Activated naive CD8-positive, alpha-beta T cell treated with anti-CD3 and anti-CD28 coated beads for 36 hours (primary cell): ENCODE measurements at places on chromosomes 12 and 14. TPM values are rescaled to one million over a fixed set of nuclear protein-coding genes. Genes with fewer than 3 reads are reported as not detected.

Gene NXPH4
- 0.26 TPM for total RNA-seq

Gene LALBA
- total RNA-seq = not detected

Gene ANO2
- not detected for total RNA-seq

- DNase-seq = no peak
Measured at GRCh38 chr12:108289350-108290161, 49.6 kb downstream of the CMKLR1 start.

DNA sequence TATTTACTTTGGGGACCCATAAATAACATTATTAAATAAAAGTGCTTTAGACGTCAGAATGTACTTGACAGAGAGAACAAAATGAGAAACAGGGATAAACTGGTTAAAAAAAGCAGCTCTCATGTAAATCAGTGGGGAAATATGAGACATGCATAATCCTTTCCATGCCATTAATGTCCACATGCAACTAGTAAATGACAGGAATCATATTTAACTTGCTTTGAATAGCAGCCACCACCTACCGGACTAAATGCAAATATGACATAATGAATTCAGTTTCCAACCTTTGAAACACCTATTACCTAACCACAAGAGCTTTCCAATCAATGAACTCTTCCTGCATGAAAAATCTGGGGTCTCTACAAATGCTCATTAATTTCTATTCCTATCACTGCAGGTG lies 19.6 kb downstream of the FGD6 start:
- DNase-seq = no peak

GRCh38 chr12:8844665-8845064 lies 22.2 kb downstream of the A2ML1 start:
- no peak for DNase-seq

GRCh38 chr12:117967512-117967911 lies 1.3 kb downstream of the KSR2 start:
- no peak for DNase-seq

GRCh38 chr14:77067632-77068516 lies 30.2 kb upstream of the CIPC start:
- DNase-seq = peak; percentile 59
